Activated CD4-positive, CD25-positive, alpha-beta regulatory T cell treated with anti-CD3 and anti-CD28 coated beads, Interleukin-2, amount 50 U/mL, for 16 hours (primary cell): ENCODE measurements at places on chromosomes 6 and 20.

- DNase-seq: no peak
These were observed 3.4 kb downstream of the HSPA1B start for GRCh38 chr6:31830886-31831335.

- no peak for DNase-seq
These were observed 45.9 kb upstream of the CSE1L start for GRCh38 chr20:48999890-49000870.

DNA sequence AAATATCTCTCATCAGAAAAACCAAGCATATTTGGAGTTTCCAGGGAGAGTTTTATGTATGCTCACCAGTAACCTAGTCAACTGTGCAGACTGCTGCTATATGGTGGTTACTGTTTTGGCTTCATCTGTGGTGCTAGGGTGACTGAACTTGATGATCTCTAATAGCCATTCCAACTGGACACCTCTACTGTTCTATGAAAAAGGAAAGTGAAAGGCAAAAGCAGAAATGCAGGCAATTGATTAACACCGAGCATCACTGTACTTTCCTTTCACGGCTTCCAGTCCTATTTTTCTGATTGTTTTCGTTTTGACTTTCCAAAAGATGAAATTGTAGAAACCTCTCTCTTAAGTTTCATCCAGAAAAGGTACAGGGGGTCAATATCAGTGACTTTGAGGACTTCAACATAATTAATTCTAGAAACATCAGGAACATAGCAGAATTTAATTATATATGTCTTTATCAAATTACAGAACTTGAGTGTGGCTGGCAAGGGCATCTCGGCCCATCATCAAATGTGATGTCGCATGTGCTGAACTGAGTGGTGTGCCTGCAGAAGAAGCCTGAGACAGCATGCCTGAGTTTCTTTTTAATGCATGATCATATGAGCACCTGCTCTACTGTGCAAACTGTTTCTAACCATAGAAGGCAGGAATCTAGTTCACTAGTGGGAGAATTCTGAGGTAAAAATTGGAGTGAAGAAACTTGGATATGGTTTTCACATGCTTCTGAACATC is 464.3 kb upstream of the FLRT3 start:
- no peak for DNase-seq

DNA sequence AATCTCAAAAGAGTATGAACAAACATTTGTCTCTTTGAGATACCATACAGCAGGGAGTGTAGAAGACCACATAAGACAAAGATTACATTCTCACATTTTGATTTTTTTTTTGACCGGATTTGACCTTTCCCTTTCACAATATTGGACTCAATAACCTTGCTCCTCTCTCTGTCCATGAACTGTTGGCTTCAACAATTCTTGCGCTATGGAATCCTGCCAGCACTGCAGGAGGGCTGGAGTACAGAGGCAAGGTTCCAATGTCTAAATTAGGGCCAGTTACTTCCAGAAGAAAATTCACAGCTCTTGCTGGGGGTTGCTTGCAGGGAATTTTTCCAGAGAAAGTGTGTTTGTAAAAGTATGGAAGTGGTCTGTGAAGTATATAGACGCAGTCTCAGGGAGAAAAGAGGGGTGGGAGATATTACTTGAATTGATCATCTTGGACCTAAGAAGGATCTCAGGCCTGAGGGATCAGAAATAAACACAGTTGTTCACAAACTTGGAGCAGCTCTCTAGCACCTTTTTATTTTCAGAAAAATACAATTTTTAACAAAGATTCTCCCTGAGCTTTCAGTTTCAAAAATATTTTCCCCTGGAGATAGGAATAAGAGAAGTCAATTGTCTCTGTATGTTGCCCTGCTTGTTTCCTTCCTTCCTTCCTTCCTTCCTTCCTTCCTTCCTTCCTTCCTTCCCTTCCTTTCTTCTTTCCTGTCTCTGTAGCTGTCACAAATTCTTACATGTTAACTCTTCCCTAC is 765.9 kb downstream of the BCKDHB start:
- no peak for DNase-seq

GRCh38 chr6:41379306-41379705 is 43.9 kb downstream of the NCR2 start:
- no peak for DNase-seq
